ENCODE measurements at places on chromosomes 5 and 9. TPM values are rescaled to one million over a fixed set of nuclear protein-coding genes. Genes with fewer than 3 reads are reported as not detected.

- peak overlapping the region; percentile 57 for H3K4me3 ChIP-seq
- H3K4me1 ChIP-seq = peaks cover 39% of the 10 kb centered on the region
- H3K27me3 ChIP-seq = no peaks in the 10 kb centered on the region
- H3K27ac ChIP-seq = peak overlapping the region; percentile 94
- no peaks in the 10 kb centered on the region for H3K36me3 ChIP-seq
Measured at GRCh38 chr5:180811623-180812124, 9.1 kb upstream of the MGAT1 start.

Gene ANKRD18B
- total RNA-seq = 0.59 TPM

GRCh38 chr5:150131978-150132694 lies 23.5 kb downstream of the PDGFRB start:
- H3K27me3 ChIP-seq = no peaks in the 10 kb centered on the region
- peaks cover 45% of the 10 kb centered on the region for H3K4me1 ChIP-seq
- no peak for DNase-seq
- no peaks in the 10 kb centered on the region for H3K36me3 ChIP-seq
- no peak overlapping the region for H3K4me3 ChIP-seq
- peak overlapping the region; percentile 11 for H3K27ac ChIP-seq

GRCh38 chr9:87862536-87863268 lies 20.0 kb upstream of the SPATA31E1 start:
- H3K27ac ChIP-seq = no peak overlapping the region
- no peaks in the 10 kb centered on the region for H3K27me3 ChIP-seq
- no peak for DNase-seq
- H3K36me3 ChIP-seq = no peaks in the 10 kb centered on the region
- H3K4me1 ChIP-seq = peaks cover 2% of the 10 kb centered on the region

Gene TAF11L10
- not detected for total RNA-seq

DNA sequence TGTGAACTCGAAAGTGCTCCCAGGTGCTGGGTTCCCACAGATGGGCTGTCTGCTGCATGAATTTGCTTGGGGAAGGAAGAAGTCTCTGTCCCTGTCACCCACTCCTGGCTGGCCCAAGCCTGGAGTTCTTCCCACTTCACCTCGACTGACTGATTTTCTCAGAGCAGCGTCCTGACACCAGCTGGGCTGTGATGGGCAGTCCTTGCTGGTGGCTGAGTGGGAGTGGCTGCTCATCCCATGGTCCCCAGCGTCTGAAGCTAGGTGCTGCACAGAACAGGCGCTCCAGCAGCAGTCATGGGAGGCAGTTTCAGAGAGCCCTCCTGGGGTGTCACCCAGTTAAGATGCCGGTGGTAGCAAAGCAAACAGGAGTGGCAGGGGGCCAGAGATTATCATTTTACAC lies 10.1 kb upstream of the NEURL1B start:
- no peaks in the 10 kb centered on the region for H3K4me1 ChIP-seq
- no peaks in the 10 kb centered on the region for H3K27me3 ChIP-seq
- no peak overlapping the region for H3K4me3 ChIP-seq
- no peak for DNase-seq
- no peak overlapping the region for H3K27ac ChIP-seq
- no peaks in the 10 kb centered on the region for H3K36me3 ChIP-seq

Gene PCDHGA7
- 0.19 TPM for total RNA-seq

Gene LIFR
- total RNA-seq = 79.7 TPM

DNA sequence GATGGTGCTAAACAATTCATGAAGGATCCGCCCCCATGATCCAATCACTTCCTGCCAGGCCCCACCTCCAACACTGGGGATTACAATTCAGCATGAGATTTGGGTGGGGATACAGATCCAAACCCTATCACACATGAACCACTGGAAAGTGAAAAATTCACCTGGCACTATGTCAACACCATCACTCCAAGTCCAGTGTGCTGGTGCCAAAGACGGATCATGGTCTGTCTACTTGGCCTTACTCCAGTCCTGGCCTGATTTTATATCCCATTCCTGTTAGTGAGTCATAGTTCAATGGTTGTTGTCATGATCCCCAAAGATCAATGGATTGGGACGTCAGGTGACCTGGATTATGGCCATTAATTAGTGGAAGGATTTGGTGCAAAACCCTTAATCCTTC lies 147.4 kb upstream of the RPS23 start:
- no peak overlapping the region for H3K4me3 ChIP-seq
- H3K27ac ChIP-seq = no peak overlapping the region
- H3K4me1 ChIP-seq = no peaks in the 10 kb centered on the region
- DNase-seq = no peak
- H3K36me3 ChIP-seq = no peaks in the 10 kb centered on the region

Gene NOXA1
- total RNA-seq = 2.4 TPM

- DNase-seq = no peak
- no peak overlapping the region for H3K4me3 ChIP-seq
- H3K27ac ChIP-seq = no peak overlapping the region
- peaks cover 2% of the 10 kb centered on the region for H3K27me3 ChIP-seq
- H3K36me3 ChIP-seq = no peaks in the 10 kb centered on the region
- H3K4me1 ChIP-seq = peaks cover 2% of the 10 kb centered on the region
Measured at GRCh38 chr5:10534561-10535530, 29.0 kb upstream of the ANKRD33B start.

Gene MARCOL
- total RNA-seq = not detected

GRCh38 chr9:100071271-100071670 lies 27.5 kb downstream of the ERP44 start:
- H3K4me1 ChIP-seq = peaks cover 4% of the 10 kb centered on the region
- DNase-seq = no peak
- no peak overlapping the region for H3K4me3 ChIP-seq
- H3K27me3 ChIP-seq = no peaks in the 10 kb centered on the region
- H3K36me3 ChIP-seq = no peaks in the 10 kb centered on the region
- H3K27ac ChIP-seq = no peak overlapping the region

DNA sequence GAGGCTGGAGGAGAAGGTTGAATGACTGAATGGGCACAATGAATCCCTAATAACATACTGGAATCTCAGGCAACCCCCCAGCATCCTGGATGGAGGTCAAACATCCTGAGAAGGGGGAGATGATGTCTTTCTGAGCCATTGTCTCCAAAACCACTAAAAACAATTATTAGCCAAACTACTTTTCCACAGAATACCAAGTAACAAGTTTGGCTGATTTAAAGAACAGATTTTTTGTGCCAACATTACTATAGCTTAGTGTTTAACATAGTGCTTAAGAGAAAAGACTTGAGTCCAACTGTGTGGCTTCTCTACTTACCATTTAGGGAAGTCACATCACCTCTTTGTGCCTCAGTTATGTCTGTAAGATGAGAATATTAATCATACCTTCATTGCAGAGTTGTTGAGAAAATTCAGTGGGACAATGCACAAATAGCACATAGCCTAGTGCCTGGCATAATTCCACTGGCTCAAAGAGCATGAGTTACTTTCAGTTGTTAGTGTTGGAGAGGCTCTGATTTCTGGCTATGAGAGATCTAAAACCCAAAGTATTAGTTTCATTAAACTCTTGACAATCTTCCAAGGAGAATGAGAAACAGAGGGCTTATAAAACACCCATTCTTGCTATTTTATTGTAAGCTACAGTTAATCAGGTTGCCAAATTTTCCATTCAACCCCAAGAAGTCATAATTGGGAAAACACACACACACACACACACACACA lies 111.3 kb upstream of the NR3C1 start:
- no peak for DNase-seq
- peaks cover 3% of the 10 kb centered on the region for H3K4me1 ChIP-seq
- no peak overlapping the region for H3K4me3 ChIP-seq

Gene GPR21
- total RNA-seq = 0.67 TPM

Gene MYMK
- total RNA-seq = not detected

Gene NSD1
- total RNA-seq = 25.8 TPM

Measured in liver (tissue), 10 donors.